ENCODE measurements at places on chromosomes 7 and 10. TPM values are rescaled to one million over a fixed set of nuclear protein-coding genes. Genes with fewer than 3 reads are reported as not detected.

The TBRG4 gene
- total RNA-seq: 77.2 TPM

The H2BK1 gene
- not detected for total RNA-seq

DNA sequence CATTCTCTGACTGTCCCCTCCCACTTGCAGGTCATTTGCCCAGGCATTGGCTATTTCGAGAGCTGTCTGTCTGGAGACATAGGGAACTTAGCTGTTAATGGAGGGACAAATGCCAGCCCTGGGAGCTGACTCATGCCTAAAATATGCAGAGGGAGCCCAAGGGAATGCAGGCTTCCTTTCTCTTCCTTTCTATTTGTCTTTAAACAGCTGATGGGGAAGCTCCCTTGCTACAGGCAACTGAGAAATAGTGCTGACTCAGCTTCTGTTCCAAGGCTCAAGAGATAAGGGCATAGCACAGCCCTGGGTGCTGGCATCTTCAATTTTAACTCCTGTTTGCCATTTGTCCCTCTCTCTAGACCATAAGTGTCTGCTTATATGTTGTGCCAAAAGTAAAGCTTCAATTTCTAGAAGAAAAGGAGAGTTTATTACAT is 82.7 kb upstream of the C1GALT1 start:
- DNase-seq: peak; percentile 95

The PIP gene
- not detected for total RNA-seq

Data from MCF 10A (cell line).